Inflammatory macrophage (primary cell): ENCODE measurements at places on chromosomes 4 and X.

- DNase-seq: no peak
Measured at GRCh38 chrX:20205927-20206708, 60.6 kb downstream of the RPS6KA3 start.

DNA sequence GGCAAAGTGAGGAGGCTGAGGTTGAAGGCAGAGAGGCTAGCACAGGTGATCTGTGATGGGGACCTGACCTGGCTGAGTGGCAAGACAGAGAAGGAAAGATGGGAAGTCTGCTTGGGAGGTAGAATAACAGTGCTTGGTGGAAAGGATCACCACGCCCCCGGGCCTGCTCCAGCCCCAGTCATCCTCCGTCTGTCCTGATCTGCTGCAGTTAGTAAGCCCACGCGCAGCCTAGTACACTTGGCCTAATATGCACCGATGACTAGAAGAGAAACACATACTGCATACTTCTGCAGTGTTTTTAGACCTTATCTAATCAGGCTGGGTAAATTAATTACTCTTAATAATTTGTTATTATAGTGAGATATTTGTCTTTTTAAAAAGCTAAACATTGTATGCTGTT, 103.7 kb upstream of the KLF3 start:
- no peak for DNase-seq

DNA sequence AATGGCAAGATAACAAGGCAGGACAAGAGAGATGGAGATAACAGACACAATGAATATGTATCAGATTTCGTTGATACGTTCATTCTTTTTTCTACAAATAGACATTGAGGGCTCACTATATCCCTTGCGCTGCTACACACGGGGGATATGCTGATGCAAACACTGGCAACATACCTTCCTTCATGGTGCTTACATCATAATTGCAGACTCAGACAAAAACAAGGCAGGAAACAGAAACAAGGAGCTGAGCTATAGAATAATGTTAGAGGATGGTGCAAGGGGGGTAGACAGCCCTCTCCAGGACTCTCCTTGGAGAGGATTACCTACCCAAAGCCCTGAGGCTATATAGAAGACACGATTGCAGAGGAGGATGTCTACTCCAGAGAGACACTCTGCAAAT, 1069.5 kb downstream of the DMD start:
- DNase-seq: no peak

DNA sequence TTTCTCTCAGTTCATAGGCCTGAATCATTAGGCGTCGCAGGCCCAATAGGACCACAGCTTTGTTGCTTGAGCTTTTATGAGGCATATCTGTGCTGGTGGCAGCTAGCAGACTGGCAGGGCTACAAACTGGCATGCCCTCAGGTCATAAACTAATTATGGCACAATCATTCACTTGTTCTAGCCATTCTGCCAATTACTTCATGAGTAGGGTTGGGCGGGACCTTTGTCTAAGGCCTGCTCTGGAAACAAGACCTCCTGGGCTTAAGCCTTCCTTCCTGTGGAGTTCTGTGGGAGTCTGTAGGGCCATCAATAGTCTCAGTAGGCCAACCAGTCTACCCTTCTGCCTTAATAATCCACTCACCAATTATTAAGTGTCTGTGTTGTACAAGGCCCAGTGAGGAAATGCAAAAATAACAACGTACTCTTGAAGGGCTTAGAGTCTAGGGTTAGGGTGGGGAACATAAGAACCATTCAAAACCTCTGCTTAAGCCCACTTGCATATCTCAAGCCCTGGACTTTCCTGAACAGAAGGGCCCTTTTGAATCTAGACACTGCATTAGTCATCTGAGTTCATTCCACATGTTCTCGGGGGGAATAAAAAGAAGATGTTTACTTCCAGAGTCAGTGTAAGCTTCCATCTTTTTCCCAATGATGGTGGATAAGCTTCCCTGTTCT, 44.5 kb downstream of the SHROOM4 start:
- no peak for DNase-seq

- DNase-seq: no peak
Measured at GRCh38 chr4:106201373-106201772, 114.6 kb downstream of the TBCK start.

DNA sequence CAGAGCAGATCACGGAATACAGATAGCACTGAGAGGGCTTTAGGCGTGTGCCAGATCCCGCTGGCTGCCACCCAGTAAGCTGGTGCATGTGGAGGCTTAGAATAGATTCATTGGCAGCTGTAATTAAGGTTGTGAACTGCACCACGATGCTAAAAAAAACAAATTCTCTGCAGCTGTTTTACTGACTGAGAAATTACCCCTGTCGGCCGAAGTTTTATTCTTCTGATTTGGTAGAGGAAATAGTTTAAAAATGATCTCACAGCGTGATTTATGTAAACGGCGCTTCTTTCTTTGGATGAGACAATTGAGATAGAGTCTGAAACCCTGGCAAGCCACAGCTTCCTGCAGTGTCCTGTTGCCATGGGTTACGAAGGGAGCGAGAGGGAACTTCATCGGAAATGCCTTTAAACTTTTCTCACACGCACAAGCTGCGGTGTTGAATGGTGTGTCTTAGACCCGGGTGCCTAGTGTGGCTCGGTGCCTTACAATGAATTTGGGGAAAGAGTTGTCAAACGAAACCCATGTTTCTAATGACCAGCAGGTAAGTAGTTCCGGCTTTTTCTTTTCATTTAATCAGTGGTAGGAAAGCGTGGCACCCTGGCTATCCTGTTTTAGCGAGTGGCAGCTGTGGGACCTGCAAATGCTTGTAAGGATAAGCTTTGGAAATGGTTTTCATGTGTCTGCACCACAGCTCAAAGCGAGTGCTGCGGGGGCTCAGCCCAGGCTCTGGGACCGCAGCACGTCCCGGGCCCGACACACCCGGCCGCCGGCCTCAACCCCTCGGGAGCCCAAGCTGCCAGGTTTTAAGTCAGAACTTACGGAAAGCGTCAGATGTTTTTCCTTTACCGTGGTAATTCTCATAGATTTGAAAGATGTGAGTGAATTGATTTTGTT, 71.7 kb upstream of the HGFAC start:
- DNase-seq: peak; percentile 86

DNA sequence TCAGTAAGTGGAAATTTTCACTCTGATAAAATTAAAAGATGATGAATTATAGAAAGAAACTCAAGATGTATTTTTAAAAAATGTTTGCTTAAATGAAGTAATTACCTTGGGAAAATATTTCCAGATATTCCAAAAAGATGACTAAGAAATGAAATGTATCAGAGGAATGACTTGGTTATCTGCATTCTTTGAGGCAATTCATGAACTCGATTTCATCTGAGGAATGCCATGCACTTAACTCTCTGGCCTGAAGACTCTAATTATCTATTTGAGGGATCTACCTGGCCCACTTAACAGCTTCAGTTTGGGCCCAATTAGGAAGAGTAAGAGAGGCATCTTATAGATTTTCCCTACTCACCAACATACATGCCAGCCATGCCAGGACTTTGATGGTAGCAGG, 182.3 kb downstream of the INPP4B start:
- DNase-seq: no peak

- peak; percentile 80 for DNase-seq
Measured at GRCh38 chrX:100768679-100769338, 36.9 kb upstream of the SYTL4 start.

- DNase-seq: peak; percentile 43
Measured at GRCh38 chrX:68203646-68204045, 229.6 kb downstream of the OPHN1 start.

DNA sequence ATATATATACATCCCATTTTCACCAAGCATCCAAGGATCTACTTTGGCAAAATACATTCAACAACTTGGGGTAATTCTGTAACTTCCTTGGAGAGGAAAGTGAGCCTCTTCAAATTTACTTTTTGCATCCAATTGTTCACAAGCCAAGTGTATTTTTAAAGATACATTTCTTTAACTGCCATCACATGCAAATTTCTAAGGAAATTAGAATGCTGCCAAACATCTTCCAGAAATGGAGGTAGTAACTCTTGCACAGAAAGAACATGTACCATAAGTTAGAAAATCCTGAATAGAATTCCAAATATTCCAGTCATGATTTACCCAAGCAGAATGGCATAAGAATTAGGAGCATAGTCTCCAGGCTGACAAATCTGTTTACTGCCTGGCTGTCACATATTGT, 220.5 kb upstream of the NWD2 start:
- no peak for DNase-seq

DNA sequence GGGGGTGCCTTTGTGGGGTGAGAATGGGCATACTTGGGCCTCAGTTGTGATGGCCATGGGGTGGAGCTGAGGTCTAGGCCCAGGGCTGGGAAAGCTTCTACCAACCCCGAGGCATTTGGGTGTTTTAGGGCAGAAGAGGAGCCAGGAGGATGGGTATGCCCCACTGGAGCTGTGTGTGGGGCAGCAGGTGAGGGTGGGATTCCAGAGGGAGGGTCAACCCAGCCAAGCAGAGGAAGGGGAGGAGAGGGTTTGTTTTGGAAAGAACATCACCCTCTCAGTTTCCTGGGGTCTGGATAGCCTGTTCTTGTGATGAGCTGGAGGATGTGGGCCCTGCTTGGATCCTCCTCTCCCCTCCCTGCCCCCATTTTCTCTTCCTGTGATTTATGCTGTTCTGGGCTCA, 620 bp downstream of the IL9R start:
- no peak for DNase-seq

DNA sequence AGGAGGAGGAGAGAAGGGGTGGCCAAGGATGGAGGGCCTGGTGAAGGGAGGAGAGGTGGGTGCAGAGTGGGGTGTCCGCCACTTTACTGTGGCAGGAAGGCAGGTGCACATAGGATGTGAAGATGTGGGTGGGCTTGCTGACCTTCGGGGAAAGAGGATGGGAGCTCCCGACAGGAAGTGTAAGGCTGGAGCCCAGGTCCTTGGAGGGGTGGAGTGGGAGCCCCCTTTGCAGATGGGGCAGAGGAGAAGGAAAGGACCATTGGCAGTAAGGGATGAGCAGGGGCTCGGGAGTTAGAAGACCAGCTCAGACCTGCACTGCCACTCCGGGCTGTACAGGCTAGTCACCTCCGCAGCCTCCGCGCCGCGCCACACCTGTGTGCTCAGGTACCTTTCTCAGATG, 89.5 kb downstream of the EVC start:
- no peak for DNase-seq

DNA sequence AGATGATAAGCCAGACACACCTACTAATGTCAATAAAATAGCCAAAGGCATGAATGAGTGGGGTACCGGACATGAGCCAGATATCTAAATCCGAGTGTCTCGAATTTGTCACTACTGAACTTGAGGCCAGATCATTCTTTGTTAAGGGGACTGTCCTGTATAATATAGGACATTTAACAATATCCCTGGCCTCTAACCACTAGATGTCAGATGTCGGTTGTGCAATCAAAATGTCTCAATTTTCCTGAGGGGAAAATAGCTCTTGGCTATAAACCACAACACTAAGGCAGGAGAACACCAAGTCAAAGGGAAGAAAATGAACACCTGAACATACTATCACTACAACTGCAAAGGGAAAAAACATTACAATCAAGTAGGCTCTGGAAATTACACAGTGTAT, 154.5 kb downstream of the GPM6A start:
- no peak for DNase-seq

- DNase-seq: peak; percentile 57
Measured at GRCh38 chrX:111445485-111445884, 33.5 kb upstream of the DCX start.

DNA sequence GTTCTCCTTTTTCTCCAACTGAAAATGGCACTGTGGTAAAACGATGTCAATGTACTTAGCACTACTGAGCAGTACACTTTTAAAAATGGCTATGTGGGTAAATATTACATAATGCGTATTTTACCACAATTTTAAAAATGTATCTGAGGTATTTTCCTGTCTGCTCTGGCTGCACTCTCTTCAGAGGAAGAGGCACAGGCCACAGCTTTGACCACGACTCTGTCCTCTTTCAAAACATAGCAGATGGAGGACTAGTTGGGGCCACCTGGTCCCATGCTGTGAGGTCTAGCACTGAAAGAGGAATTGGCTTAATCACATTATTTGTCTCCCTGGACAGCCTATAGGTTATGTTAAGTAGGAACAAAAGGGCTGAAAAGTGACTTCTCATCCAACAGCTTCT, 5.2 kb downstream of the KCNE5 start:
- DNase-seq: no peak

GRCh38 chr4:66017671-66018070, 347.4 kb upstream of the EPHA5 start:
- no peak for DNase-seq

GRCh38 chrX:40065296-40066046, 32.3 kb downstream of the BCOR start:
- peak; percentile 61 for DNase-seq

- DNase-seq: peak; percentile 54
Measured at GRCh38 chr4:48275247-48275646, 5.6 kb upstream of the TEC start.

DNA sequence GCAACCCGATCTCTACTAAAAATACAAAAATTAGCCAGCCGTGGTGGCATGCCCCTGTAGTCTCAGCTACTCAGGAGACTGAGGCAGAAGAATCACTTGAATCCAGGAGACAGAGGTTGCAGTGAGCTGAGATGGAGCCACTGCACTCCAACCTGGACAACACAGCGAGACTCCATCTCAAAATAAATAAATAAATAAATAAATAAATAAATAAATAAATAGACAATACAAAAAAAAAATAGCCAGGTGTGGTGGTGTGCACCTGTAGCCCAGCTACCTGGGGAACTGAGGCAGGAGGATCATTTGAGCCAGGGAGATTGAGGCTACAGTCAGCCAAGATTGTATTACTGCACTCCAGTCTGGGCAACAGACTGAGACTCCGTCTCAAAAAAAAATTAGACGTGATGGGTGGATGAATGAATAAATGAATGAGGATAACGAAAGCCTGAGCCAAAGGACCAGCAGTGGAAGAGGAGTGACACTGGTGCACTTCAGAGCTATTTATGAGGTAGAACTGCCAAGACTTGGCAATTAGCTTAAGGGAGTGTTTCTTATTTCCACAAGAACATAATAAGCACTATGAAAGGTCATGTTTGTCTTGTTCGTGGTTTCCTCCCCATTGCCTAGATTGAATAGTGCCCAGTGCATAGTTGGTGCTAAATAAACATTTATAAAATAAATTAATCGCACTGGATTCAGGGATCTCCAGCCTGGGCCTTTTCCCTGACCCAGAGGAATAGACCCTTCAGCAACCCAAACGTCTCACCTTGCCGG, 232.2 kb downstream of the IDS start:
- no peak for DNase-seq

- no peak for DNase-seq
Measured at GRCh38 chrX:14028473-14028872, 1.2 kb downstream of the GEMIN8 start.

DNA sequence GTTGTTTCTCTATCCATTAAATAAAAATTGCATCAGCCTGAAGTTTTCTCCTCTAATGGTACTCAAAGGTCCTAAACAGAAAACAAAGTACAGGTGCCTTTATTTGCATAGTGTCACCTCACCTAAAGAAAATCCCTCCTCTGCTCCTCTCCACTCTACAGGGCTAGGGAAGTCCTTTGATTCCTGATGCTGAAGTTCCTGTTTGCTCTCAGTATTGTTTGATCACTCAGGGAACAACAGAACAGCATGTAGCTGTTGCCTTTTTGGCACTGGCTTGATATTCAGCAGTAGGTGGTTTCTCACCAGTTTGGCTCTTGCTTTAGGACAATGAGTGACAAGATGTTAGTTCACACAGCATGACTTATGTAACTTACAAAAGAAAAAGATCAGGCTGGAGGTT, 156.2 kb upstream of the SLC7A11 start:
- DNase-seq: peak; percentile 79
